ENCODE measurements at places on chromosomes 7 and 10.

DNA sequence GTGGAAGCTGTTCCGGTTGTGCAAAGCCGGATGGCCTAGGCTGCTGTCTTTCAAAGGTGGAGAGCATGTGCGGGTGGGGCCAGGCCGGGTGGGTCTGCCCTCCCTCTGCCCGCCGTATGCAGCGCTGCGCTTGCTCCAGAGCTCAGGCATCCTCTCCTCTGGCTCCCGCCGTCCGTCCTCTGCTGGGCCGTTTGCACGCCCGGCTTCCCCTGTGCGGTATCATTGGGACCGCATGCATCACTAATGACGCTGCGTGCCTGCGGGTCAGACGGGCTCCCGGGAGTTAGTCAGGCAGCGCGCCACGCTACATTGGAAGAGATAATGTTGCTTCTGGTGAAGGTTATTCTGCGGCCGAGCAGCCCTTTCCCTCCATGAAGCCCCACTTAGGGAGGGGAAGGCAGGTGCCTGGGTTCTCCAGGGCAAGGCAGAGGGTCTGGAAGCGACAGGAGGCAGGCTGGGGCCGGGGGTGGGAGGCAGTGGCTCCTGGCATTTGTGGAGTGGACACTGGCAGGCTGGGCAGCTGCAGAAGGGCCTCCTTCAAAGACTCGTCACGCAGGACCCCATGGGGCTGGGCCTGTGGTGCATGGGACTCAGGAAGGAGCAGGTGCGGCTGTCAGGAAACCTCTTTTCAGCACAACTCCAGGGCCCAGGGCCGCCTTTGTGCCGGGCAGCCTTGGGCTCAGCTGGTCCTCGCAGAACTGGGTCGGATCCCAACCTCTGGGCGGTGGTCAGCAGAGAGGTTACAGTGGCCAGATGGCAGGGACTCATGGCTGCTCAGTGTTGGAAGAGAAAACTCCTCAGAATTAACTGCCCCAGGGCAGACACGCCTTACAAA, 318.5 kb downstream of the WDR37 start:
- no peak for DNase-seq

DNA sequence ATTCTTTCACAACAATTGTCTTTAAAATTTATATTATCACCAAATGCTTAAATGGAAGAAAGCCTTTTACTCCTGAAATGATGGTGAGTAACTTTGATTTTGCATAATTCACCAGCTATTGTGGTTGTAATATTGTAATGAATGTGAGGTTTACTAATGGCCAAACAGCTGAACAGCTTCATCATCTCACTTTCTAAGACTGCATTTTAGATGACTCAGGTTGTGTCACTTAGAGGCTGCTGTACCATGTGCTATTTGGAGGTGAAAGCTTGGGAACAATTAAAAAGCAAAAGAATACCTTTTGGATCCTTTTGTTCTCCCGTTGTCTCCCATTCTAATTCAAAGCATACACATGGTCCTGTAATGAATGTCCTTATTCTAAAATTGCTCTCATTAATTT, 604.0 kb upstream of the PFKP start:
- DNase-seq = no peak

- no peak for DNase-seq
Observed at GRCh38 chr7:23396222-23397015, 73.9 kb downstream of the IGF2BP3 start.

GRCh38 chr10:25142116-25142864, 32.5 kb upstream of the GPR158 start:
- no peak for DNase-seq

- DNase-seq = no peak
Observed at GRCh38 chr10:89534826-89535166, 598 bp downstream of the SLC16A12 start.

GRCh38 chr7:13910805-13911551, 78.5 kb downstream of the ETV1 start:
- no peak for DNase-seq

DNA sequence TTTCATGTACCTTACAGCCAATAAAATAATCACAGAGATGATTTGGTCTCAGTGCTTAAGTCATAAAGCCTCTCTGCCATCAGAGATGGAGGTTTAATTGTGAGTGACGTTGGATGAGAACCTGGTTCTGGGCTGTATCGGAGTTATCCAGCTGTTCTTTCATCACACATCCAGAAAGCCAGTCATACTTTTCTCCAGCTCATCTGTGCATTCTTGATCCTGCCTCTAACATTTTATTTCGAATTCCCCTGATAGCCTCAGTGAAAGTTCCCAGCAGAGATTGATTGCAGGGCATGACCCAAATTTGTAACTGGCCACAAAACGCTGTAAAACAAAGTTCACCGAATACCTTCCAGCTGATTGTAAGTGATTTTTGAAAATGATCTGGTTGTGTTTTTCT, 212.6 kb upstream of the HABP2 start:
- DNase-seq = no peak

GRCh38 chr7:28811008-28811407, 147.1 kb downstream of the TRIL start:
- DNase-seq = no peak

- DNase-seq = no peak
Observed at GRCh38 chr7:38819463-38819862, 89.5 kb downstream of the VPS41 start.

- DNase-seq = no peak
Observed at GRCh38 chr7:1647961-1648672, 22.0 kb upstream of the ELFN1 start.

DNA sequence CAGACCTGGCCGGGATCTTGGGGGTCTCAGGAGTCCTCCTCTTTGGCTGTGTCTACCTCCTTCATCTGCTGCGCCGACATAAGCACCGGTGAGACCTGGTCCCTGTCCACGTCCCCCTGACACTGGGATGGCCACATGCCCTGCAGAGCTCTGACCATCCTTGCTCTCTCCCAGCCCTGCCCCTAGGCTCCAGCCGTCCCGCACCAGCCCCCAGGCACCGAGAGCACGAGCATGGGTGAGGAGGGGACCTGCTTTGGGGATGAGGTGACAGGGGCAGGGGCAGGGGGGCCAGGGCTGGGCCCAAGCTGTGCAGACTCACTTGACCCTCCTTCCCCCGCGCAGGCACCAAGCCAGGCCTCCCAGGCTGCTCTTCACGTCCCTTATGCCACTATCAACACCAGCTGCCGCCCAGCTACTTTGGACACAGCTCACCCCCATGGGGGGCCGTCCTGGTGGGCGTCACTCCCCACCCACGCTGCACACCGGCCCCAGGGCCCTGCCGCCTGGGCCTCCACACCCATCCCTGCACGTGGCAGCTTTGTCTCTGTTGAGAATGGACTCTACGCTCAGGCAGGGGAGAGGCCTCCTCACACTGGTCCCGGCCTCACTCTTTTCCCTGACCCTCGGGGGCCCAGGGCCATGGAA, 959 bp downstream of the PVRIG start:
- DNase-seq = no peak

- DNase-seq = no peak
Observed at GRCh38 chr10:51905032-51905431, 205.6 kb upstream of the CSTF2T start.

DNA sequence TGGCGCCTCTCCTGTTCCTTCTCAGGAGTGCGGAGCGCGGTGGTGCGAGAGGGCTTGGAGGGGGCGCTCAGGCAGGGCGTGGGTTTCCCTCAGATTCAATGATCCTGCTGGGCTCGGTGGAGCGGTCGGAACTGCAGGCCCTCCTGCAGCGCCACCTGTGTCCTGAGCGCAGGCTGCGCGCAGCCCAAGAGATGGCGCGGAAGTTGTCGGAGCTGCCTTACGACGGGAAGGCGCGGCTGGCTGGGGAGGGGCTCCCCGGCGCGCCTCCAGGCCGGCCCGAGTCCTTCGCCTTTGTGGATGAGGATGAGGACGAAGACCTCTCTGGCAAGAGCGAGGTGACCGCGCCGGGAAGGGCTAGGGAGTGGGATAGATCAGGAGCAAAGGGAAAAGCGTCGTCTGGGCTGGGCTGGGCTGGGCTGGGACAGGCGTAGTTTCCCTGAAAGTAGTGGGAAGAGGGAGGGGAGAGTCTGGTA, 17.0 kb downstream of the FAM131B start:
- DNase-seq = no peak

DNA sequence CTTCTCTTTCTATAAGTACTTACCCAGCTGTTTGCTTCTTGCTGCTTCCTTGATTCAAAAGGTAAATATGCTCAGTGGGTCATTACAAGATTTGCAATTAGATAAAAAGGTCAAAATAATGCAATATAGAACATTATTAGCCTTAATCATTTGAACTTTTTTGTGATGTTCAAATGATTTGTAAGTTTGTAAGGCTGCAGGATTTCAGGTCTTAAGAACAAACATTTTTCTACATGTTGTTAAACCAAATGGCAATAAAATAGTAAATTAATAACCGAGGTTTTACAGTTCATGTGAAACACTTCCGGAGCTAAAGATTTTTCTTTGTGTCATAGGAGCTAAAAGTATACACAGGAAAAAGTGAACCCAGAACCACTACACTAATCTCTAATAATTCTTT, 16.2 kb upstream of the SCIN start:
- no peak for DNase-seq

- no peak for DNase-seq
Observed at GRCh38 chr7:50369143-50370026, 64.9 kb downstream of the IKZF1 start.

DNA sequence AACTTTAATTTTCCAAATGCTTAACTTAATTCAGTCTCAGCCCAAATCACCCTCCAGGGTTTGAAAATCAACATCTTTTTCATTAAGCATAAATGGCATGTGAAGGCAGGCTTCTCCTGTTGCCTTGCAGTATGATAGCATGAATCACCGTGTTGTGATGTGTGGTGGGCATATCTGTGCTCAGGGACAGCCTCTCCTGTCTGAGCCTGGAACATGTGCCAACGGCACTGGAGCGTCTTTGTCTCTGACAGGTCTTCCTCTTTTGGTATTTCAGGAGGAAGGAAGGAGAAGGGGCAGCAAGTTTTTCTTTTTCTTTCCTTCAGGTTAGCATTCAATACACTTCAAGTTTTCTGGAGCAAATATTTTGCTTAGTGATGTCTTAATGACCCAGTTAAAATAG, 57.6 kb downstream of the LRGUK start:
- no peak for DNase-seq

DNA sequence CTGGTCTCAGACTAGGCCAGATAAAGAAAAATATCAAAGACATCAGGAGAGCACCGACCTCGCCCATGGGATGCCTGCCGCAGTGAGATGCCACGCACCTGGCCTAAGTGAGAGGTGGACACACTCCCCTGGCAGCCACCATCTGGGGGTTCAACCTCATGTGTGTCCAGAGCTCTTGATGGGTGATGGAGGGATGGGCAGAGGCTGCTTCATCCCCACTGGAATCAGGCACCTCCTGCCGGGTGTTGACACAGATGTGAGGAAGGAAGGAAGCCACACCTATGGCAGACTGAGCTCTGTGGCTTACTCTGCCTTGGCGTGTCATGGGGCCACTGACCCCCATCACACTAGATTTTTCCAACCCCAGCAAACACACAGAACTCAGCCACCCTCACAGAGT, 11.4 kb downstream of the ZNF488 start:
- no peak for DNase-seq

GRCh38 chr10:112842832-112843360, 107.2 kb upstream of the TCF7L2 start:
- peak; percentile 26 for DNase-seq

DNA sequence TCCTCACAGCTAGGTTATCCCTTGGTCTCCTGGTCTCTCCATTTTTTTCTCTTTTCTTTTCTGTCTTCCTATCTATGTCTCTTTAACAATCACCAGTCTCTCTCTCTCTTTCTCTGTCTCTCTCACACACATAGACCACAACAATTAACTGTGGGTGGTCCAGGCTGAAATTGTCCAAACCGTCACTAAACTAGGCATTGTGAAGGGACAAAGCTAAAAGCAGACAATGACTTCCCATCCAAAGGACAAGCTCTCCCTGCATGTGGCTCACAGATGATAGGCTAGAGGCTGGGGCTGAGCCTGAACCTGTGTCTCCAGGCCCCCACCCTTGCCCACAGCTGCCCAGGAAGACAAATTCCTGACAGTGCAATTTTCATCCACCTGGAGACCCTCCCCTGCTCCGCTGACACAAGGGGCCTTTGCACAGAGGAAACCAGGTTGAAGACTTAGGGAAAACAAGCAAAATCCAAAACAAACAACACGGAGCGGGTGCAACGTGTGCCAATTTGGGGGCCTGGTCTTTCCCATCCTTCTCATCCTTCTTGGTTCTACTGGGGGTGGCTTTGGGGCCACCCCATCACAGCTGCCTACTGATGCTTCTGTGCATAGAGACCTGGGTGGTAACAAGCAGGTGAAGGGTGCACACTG, 755.4 kb downstream of the GRID1 start:
- DNase-seq = no peak

- no peak for DNase-seq
Observed at GRCh38 chr10:95221124-95221523, 27.1 kb downstream of the ACSM6 start.

GRCh38 chr10:79360499-79361342, 13.5 kb downstream of the PPIF start:
- no peak for DNase-seq

- DNase-seq = no peak
Observed at GRCh38 chr10:38143587-38143986, 49.5 kb downstream of the ZNF37A start.

- peak; percentile 7 for DNase-seq
Observed at GRCh38 chr10:69994262-69994661, 58.4 kb upstream of the MACROH2A2 start.

- DNase-seq = no peak
Observed at GRCh38 chr7:64849924-64850499, 53.1 kb upstream of the ZNF273 start.

GRCh38 chr10:35650894-35651293, 8.8 kb upstream of the FZD8 start:
- no peak for DNase-seq

DNA sequence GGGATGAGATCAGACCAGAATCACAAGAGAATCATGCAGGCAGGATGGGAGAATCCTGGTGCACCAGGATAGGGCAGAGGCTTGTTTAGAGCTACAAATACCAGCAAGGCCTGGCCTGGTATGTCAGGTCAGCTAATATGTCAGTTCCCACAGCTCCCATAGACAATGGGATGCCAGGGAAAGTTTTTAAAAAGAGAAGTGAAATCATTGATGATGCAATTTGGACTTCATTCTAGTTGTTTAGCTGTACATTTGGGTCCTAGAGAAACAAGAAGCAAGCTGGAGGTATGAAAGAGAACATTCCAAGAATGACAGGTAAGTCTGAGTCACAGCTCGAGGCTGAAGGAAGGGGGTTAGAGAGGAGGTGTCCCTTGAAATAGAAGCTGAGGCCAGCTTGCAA, 45.2 kb downstream of the GPR141 start:
- no peak for DNase-seq

GRCh38 chr10:95864906-95865813, 42.6 kb upstream of the CC2D2B start:
- DNase-seq = peak; percentile 54

- peak; percentile 29 for DNase-seq
Observed at GRCh38 chr7:149625340-149625946, 127.8 kb upstream of the ZNF746 start.

GRCh38 chr7:83362871-83363550, 200.3 kb upstream of the PCLO start:
- peak; percentile 65 for DNase-seq

GRCh38 chr10:113049881-113050280, 99.8 kb downstream of the TCF7L2 start:
- no peak for DNase-seq

Data from right lung (tissue), 10 donors.